Inflammatory macrophage treated with lipopolysaccharide for 1 hour (primary cell): ENCODE measurements at places on chromosomes 5 and 9.

GRCh38 chr9:4289411-4290326 lies 10.2 kb downstream of the GLIS3 start:
- DNase-seq: no peak

- no peak for DNase-seq
These were observed 22.9 kb downstream of the CDK7 start for GRCh38 chr5:69257577-69257976.

- DNase-seq: peak; percentile 6
These were observed 35.7 kb downstream of the SLC6A3 start for GRCh38 chr5:1409381-1410110.

- DNase-seq: no peak
These were observed 28.5 kb downstream of the RHOBTB3 start for GRCh38 chr5:95759634-95760033.

GRCh38 chr9:96877269-96877668 lies 23.0 kb upstream of the ZNF782 start:
- no peak for DNase-seq
